Renal pelvis (tissue), 12 donors: ENCODE measurements at places on chromosomes 7 and 10. TPM values are rescaled to one million over a fixed set of nuclear protein-coding genes. Genes with fewer than 3 reads are reported as not detected.
A peak's percentile ranks its signal among the peaks of the same experiment; 100 is the strongest.

The CREB5 gene
- 11.0 TPM for polyA plus RNA-seq

The NUTM2A gene
- 4.5 TPM for polyA plus RNA-seq

The UCMA gene
- not detected for polyA plus RNA-seq

The EBLN1 gene
- polyA plus RNA-seq: not detected

The EXOC4 gene
- 66.8 TPM for polyA plus RNA-seq

DNA sequence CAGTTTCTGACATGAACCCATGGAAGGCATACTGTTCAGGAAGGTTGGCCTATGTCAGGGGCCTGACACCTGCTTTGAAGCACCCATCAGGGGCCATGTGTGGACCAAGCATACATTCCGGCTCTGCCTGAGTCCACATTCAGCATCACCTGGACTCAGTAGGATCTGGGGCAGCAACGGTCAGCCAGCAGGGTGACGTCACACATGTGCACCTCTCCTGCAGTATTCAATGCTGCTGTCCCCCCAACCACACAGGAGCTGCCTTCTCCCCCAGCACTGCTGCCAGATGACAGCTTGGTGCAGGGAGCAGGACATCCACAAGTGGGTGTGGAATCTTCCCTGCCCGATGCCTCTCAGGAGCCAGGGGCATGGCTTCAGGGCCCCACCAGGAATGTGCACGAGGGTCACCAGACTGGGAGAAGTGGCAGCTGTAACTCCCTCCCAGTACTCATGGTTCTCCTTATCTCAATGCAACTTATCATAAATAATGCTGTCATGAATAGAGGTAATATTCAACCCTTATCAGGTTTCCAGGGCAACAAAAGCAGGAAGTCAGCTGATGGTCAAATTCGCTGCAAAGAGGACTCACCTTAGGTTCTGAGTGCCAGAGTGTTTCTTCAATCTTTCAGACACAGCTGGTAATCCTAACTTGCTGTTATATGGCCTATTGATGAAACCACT lies 292.9 kb downstream of the PAXIP1 start:
- no peak for DNase-seq

- no peak for DNase-seq
Observed at GRCh38 chr7:93958216-93958615, 36.7 kb downstream of the GNG11 start.

- DNase-seq: no peak
Observed at GRCh38 chr10:6957851-6958250, 377.8 kb upstream of the PRKCQ start.

DNA sequence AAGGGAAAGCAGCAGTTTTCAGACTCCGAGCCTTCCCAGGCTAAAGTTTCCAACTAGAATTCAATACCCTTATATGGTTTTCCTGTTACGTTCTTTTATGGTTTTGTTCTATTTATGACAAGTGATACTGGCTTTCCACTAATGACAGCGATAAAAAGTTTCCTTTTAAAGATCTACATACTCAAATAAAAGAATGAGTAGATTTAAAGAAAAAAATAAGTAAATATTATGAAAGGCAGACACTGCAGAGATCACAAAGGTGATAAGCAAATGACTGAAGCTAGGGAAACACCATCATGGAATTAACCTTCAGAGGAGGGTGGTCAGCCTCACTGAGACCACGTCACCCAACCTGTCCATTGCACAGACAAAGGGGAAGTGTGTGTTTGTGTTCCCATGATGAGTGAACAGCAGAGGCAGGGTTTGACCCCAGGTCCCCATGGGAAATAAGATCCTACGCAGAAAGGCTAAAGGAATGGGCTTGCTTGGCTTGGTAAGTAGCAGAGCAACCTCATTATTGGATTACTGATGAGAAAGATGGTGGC lies 4.0 kb downstream of the VSIR start:
- DNase-seq: no peak

DNA sequence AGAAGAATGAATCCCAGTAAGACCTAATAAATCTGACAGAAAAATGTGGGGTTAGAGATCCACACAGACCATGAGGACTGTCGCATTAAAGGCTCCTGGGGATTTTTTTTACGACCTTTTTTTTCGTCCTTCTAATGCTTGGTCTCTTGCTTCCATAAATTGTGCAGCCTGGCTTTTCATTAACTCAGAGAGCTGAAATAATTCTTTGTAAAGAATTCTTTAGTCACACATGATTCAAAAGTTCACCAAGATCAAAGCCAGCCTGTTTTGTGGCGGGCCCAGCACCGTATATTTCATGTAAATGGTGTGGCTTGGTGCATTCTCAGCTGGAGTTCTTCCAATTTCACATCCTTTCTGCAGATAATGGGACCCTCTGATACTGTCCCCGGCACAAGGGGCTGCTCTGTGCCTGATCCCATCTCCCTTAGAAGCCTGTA lies 206.6 kb upstream of the BMPER start:
- DNase-seq: peak; percentile 65

DNA sequence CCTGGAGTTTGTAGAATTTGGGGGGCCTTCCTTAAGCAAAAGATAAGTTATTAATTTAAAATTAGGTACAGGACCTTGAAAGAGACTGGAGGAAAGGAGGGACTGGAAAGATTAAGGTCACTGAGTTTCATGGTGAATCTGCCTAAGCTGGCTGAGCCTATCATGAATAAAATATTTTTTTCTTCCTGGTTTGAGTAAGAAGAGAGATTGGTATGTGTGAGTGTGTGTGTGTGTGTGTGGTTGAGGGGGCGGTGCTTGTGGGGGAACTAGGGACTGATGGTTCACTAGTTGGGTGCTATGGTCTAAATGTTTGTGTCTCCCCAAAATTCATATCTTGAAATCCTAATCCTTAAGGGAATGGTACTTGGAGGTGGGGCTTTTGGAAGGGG lies 142.5 kb upstream of the PRKCQ start:
- DNase-seq: no peak

DNA sequence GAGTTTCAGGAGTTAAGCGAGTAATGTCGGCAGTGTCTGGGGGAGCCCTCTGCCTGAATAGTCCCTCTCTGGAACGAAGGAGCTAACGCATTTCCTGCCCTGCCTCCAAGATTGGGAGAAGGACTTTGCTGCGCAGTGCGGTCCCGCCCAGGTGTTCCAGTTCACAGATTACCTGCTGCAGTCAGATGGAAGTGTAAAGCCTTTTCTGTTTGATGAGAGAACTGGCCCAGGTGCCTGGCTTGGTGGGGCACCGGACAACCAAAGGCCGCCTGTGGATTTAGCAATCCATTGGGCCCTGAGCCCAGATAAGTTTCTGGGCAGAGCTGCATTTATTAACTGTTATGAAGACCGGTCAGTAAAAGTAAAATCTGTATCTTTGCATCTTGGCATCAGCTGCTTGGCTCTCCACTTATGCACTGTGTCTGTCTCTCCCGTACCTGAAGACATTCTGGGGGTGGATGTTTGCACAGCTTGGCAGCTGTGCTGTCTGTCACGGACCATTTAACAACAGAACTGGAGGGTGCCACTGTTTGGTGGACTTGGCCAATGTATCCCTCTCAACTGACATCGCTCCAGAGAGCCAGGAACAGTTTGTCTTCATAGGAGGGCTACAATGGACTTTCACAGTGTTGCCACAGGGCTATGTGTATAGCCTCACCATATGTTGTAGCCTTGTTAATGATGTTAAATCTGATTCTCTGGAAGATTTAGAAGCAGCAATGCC lies 654.7 kb upstream of the ZWINT start:
- DNase-seq: peak; percentile 11

DNA sequence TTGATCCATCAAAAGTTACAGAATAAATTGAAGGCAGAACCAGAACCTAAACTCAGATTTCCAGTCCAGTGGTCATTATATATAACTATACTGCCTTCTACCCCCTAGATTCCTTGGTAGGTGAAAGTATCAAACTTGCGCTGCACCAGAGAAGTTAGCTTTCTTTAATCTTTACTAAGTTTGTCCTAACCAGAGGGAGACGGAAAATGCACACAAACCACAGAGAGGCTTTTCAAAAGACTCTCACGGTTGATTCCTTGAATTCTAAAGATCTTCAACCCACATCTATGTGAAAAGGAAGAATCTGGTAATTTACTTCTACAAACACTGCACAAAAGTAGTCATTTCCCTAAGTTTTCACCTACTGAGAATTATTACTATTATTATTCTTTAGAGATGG lies 18.2 kb upstream of the KIAA1549 start:
- DNase-seq: no peak

DNA sequence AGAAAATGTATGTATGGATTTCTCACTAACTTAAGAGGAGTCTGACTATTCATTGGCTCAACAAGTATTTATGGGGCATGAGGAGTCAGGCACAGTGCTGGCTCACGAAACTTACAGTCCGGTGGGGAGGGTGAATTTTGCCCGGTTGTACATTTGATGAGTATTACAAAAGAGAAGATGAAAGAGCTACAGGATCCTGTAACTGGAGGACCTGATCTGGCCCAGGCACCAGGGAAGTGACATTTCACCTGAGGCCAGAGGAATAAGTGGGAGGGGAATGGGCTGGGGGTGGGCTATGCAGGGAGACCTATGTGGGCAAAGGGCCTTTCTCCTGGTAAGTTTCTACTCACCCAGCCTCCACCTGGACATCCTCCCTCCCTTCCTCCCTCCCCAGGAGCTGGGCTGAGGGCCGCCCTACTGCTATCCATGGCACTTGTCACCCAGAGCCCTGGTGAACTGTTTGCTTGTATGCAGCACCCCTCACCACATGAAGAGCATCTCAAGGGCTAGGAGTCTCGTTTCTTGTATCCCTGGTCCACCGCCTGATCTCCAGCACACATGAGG lies 101.1 kb upstream of the ZNF438 start:
- no peak for DNase-seq

DNA sequence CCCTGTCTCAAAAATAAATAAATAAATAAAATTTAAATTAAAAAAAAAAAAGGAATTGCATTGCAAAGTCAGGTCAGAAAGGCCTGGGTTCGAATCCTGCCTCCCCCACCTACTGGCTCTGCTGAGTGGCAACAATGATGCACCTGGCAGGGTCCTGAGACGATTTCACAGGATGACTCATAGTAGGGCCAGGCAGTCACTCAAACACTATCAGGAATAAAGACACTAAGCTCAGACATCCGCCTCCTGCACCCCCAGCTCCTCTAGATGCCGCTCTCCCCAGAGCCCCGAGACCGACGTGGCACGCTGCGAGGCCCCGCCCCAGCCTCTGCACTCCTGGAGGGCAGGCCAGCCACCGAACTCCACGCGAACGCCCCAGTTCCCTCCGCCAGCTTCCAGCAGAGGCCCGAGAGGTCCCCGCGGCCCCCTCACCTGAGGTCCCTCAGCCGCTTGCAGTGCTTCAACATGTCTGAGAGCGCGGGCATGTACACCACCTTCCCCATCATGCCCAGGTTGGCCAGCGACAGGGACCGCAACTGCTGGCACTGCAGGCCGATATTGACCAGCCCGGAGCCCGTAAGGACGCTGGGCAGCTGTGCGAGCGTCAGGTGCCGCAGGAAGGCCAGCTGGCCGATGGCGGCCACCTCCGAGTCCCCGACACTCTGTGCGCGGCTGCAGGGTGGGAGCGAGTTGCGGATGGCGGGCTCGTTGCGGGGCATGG lies 76.6 kb upstream of the TNRC18 start:
- DNase-seq: no peak

GRCh38 chr7:8305625-8306388 lies 43.8 kb upstream of the ICA1 start:
- no peak for DNase-seq

DNA sequence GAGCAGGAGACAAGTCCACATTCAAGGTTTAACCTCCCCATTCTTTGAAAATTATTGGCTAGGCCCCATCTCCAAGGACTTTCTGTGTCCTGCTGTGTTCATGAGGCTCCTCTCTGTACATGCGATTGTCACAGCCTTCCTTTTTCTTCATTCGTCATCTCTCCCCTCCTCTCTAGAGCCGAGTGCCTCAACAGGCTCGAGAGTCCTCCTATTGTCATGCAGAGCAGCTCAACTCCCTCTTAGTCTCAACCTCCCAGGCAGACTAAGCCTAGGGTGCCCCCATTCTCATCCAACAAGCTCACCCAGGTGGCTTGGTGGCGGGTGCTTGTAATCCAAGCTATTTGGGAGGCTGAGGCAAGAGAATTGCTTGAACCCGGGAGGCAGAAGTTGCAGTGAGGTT lies 35.1 kb upstream of the SAMD8 start:
- DNase-seq: no peak

DNA sequence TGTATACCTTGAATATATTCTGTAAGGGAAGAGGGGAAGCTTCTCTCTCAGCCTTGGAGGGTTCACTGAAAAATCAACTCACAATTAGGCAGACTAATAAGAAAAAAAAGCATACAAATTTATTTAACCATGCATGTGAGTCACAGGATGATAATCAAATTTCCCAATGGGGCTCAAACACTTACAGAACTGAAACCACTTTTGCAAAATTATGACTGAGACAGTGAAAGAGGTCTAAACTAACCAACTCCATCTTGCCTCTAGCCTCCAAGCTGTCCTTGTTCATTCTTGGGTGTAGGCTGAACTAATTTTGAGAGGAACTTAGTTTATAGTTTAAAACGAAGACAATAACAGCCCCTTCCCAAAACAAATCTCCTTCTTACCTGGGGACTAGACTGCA lies 618.3 kb upstream of the AUTS2 start:
- no peak for DNase-seq

DNA sequence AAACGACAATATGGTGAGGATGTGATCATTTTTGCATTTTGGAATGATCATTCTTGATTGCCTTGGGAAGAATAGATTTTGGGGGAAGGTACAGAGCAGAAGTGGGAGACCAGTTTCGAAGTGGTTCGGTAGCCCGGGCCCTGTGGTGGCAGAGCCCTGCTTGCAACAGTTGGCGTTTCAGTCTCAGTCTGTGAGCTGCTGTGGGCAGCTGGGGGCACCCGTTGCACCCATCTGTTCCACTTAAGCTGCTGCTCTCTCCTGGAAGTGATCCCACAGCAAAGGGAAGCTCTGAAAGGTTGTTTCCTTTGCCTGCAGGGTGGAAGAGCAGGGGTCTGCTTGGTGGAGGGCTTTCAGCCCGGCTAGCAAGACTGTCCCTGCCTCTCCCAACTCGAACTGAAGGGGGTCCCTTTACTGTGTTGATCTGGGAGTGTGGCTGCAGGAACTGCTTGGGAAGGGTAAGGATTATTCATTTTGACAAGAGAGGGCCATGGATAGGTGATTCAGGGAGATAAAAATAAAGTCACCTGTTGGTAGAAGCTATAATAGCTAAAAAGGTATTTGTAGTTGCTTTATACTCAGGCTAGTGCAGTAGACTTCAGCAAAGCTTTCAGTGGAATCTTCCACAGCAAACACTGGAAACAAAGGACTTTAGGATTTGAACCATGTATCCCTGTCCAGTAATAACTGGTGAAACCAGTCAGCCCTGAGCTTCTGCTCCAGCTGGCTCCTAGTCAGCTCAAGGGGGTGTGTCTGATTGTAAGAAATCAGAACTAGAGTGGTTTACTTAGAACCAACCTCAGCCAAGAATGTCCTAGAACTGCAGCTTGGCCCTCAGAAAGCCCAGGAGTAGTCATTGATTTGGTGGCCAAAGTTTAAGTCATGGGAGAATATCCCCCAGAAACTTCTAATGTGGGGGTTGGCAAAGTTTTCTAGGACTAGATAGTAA lies 53.1 kb upstream of the PDCD4 start:
- no peak for DNase-seq

DNA sequence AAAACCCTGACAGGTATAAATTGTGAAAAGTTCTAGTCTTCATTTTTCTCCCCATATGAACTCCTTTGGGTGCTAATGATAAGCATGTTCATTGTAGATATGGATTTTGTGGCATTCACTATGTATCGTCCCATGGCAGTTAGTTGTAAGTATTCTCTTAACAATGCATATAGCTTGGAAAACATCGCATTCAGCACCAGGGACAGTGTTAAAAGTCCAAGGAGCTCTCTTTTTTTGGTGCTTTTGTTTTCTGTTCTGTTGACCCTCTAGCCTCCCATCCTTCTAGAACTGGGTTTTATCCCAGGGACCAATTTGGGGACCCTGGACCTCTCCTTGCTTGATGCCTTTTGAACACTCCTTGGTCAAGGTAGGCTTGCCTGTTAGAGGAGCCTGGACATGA lies 37.7 kb downstream of the INSYN2A start:
- peak; percentile 15 for DNase-seq
